GM12891 (cell line): ENCODE measurements at places on chromosomes 7 and 10.
A peak's percentile ranks its signal among the peaks of the same experiment; 100 is the strongest.

DNA sequence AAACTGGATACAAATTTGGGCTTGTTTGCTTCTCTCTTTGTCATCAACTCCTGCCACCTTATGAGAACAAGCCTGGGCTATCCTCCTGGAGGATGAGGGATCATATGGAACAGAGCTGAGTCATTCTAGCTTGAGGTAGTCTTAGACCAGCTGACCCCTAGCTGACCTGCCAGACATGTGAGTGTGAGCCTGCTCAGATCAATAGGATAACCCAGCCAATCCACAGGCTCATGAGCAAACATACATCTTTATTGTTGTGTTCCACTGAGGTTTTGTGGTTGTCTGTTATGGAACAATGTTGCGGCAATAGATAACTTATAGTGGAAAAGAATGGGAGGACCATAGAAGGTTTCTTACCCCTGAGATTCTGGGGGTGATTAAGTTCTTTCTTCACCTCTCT is 54.5 kb upstream of the FAM180A start:
- DNase-seq = no peak

GRCh38 chr10:59463909-59464308 is 101.6 kb upstream of the FAM13C start:
- DNase-seq = no peak

DNA sequence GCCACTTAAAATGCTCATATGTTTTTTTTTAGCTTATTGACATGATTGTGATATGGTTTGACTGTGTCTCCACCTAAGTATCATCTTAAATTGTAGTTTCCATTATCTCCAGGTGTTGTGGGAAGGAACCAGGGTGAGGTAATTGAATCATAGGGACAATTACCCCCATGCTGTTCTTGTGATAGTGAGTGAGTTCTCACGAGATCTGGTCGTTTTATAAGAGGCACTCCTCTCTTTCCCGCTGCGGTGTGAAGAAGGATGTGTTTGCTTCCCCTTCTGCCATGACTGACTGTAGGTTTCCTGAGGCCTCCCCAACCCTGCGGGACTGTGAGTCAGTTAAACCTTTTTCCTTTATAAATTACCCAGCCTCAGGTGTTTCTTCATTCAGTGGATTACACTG is 80.5 kb upstream of the ETV1 start:
- no peak for DNase-seq

DNA sequence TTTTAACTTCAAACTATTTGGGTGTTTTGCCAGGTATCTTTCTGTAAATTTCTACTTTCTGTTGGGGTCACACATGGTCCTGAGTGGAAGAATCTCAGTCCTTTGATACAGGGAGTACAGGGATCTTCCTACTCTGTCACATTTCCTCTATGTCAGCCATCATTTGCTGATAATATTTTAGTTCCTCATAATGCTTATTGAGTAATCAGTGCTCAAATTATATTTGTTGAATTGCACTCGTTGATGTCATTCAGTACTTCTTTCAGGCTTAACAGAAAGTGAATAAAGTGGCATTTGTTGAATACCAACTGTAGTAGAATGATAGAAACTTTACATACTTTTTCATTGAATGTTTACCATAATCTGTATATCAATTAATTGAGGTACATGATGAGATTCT is 31.9 kb downstream of the WDR11 start:
- DNase-seq = no peak

GRCh38 chr10:114911801-114912469 is 26.1 kb upstream of the TRUB1 start:
- no peak for DNase-seq

GRCh38 chr7:123039269-123039668 is 43.8 kb upstream of the TAS2R16 start:
- DNase-seq = no peak

- peak; percentile 67 for DNase-seq
Measured at GRCh38 chr7:45259966-45260646, 102.5 kb downstream of the RAMP3 start.

DNA sequence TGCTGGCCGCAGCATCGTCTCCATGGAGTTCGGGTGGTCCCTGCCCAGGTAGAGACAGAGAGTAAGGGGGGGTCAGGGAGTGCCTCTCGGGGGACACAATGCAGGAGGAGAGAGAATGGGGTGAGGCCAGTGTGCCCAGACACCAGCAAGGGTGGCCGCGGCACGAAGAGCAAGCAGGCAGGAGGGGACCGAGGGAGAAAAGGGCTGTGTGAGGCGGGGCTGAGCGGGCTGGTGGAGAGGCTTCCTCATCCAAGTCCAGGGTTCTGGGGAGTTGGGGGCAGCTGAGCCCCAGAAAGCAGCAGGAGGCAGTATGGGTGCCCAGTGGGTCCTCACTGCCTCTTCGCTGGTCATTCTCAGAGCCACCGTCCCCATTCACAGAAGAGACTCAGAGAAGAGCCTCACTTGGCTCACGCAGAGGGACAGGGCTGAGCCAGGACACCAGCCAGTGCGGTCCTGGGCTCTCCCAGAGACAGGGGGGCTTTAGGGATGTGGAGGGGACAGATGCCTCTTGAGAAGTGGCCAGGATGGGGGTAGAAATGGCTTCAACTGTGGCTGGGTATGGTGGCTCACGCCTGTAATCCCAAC is 78.9 kb downstream of the MICALL2 start:
- no peak for DNase-seq

DNA sequence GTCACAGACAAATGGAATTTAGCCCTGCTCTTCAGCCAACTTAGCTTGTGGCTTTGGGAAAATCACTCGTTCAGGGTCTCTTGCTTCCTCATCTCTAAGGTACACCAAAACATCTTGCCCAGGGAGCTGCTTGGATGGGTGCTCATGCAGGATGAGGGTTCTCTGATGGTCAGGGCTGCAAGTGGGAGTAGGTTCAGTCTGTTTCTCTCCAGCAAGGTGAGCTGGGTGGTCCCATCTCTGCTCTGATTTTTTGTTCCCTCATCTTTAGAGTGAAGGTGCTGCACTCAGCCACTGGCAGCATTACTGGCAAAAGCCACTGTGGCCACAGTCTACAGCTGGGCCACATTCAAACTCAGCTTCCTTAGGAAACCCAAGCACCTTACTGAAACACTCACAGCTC is 149.9 kb upstream of the GPR26 start:
- DNase-seq = no peak

DNA sequence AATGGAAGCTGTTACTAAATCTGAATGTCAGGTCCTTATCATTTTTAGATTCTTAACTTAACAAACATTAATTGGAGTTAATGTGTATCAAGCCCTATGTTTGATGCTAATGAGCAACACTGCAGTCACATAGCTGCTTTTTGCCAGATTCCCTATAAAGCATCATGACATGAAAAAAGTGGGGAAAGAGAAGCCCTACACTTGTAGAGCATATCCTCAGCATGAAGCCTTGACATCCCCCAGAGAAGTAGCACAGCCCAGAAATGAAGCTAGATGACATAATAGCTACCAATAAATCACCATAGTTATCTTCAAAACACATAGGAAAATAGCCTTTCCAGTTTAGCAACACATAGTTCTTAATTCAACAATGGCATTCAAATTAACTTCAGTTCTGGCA is 49.2 kb upstream of the CDK1 start:
- DNase-seq = no peak
